NCI-H2171 (cell line): ENCODE measurements at places on chromosomes 5 and 9.

DNA sequence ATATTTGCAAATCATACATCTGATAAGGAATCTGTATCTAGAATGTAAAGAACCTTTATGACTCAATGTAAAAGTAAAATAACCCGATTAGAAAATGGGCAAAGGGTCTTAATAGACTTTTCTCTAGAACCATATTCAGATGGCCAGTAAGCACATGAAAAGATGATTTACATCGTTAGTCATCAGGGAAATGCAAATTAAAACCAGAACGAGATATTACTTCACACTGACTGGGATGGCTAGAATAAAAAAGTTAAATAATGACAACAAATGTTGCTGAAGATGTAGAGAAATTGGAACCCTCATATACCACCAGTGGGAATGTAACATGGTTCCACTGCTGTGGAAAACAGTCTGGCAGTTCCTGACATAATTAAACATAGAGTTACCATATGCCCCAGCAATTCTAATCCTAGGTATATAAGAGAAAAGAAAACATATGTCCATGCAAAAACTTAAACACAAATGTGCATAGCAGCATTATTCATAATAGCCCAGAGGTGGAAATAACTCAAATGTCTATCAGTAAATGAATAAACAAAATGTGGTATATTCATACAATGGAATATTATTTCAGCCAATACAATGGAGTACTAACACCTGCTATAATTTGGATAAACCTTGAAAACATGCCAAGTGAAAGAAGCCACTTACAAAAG lies 100.4 kb upstream of the MAMDC2 start:
- DNase-seq, result no peak

GRCh38 chr5:144405991-144406390 lies 235.3 kb downstream of the KCTD16 start:
- DNase-seq, result no peak

GRCh38 chr5:131378721-131379541 lies 115.1 kb downstream of the CDC42SE2 start:
- DNase-seq, result no peak

- no peak for DNase-seq
Measured at GRCh38 chr5:33494466-33494865, 53.7 kb downstream of the TARS1 start.

GRCh38 chr5:132363431-132364112 lies 5.9 kb upstream of the SLC22A5 start:
- no peak for DNase-seq

- DNase-seq, result no peak
Measured at GRCh38 chr9:127424676-127424999, 456 bp downstream of the ZNF79 start.

DNA sequence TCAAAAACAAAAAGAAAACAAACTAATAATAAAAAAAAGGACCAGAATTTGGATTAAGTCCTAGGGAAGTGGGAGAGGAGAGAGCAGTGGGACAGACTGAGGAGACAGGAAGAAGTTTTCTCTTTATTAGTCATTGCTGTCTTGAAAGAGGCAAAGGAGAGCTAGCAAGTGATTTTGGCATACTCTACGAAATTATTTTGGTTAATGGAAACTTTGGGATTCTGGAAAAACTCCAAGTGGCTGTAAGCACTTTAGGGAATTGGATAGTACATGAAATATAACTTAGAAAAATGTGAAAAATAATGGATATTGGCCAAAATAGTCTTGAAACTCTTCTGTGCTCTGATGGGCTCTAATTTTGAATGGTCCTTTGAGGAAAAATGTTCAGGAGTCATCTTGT lies 1641.8 kb upstream of the WWC1 start:
- DNase-seq, result no peak

DNA sequence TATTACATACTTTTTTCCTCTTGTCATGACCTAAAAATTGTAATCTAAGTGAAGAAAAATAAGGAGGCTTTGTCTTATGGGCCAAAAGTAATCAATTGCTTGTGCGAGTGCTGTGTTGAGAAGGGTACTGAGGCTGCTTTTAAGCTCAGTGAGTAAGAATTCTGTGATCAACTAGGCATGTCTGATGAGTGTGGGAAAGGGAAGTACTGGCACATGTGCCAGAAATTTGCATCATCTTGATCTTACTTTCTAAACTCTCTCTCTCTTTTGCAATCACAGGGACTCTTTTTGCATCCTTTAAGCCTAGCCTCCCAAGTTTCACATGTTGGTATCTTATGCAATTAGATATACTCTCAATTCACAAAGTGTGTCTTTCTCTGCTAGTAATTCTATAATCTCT lies 329.9 kb downstream of the KIF4B start:
- no peak for DNase-seq

DNA sequence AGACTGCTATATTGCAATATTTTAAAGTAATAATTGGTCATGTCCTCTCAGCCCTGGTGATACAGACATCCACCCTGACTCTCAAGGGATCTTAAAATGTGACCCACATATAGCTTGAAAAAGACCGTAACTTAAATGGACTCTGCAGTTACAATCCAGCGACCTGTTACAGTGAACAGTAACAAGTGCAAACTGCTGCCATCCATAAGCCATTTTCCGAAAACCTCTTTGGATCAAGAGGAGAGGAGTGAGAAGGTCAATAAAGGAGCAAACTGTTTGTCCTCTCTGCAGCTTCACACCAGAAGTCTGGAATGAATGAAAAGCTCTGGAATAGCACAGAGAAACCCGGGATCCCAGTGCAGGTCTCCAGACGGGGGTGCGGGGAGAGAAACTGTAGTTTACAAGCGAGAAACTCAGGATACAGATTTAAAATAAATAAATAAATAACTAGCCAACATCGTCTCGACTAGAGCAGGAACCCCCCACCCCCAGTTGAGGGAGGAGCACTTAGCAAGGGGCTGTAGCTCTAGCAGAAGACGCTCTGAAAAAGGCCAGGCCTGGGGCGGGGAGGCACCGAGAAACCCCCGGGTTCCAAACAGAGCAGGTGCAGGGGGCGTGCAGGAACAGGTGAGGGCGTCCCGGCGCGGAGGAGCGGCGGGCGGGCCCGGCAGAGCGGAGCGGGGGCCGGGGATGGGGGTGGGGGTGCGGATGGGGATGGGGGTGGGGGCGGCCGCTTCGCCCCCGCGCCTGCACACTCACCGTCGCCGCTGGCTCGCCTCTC lies 572 bp downstream of the ZDHHC21 start:
- peak; percentile 6 for DNase-seq

DNA sequence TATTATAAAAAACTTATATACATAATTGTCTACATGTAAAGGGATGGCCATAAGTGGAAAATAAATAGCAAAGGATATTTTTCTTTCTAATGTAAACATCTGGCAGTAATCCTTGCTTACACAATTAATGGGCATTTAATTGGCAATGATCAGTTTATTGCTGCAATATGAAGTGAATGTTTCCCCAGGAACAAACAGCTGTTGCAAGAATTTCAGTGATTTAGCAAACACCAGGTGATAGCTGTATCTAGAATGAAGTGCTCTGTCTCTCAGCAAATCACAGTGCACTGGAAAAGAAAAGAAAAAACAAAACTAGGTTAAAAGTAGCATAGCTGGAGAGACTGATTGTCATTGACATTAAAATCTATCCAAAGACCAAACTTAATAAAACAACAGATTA lies 594.5 kb upstream of the ARRDC3 start:
- no peak for DNase-seq

DNA sequence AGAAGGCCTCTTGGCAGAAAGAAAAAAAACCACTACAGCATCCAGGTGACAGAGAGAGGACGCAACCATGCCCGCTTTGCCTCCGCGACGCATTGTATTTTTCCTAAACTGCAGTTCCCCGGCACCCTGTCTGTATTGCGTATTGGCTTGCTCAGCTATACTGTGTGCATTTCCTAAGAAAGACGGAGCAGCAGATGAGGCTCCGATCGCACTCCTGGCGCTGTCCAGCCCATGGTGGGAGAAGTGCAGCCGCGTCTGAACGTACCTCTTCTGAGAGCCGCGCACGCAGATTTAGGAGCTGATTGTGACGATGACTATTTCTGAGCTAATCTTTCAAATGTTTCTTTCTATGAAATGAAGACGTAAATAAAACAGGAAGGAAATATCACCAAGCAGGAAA lies 366.5 kb downstream of the IRX1 start:
- no peak for DNase-seq

GRCh38 chr5:150497274-150497988 lies 10.5 kb upstream of the NDST1 start:
- peak; percentile 32 for DNase-seq

DNA sequence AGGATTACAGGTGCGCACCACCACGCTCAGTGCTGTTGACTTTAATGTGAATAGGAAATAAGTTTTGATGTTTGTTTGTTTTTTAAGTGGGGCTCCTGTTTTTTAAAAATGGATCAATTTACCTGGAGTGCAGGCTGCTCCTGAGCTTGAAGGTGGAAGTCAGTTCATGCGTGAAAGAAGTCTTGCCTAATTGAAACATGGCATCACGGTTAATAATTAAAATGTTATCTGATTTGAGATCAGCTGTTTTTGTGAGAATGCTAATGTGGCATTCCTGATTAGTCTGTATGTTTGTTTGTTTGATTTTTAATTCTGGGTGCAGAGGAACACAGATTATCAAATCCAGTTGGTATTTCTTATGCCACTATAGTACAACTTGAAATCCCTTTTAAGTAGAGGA lies 6.5 kb downstream of the SFXN1 start:
- DNase-seq, result no peak

- DNase-seq, result no peak
Measured at GRCh38 chr5:171642894-171643293, 142.7 kb upstream of the SMIM23 start.

GRCh38 chr5:135835766-135836165 lies 1.3 kb downstream of the SLC25A48 start:
- no peak for DNase-seq

GRCh38 chr9:26551451-26551850 lies 341.2 kb downstream of the CAAP1 start:
- DNase-seq, result no peak

DNA sequence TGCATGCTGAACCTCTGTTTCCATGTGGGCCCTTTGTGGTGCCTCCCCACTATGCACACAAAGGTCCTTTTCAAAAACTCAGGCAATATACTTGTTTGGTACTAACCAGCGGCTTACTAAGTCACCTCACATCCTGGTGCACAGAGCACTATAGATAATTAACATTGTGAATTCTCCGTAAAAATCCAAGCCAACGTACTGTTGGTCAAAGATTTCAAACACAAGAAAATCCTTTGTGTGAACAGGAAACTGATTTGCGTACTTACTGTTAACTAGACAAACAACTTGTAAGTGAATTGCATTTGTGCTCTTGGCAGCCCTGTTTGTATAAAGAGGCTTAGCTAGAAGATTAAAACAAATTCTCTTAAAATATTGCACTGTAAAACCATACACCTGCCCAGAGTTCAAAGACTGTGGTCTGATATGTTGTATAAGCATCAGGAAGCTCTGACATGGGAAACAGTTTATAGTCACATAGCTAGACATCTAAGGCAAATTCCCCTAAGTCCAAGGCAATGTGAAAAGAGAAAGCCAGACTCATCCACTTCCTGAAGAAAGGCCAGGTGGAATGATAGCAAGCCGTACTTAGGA lies 125.0 kb upstream of the SLC12A2 start:
- no peak for DNase-seq

DNA sequence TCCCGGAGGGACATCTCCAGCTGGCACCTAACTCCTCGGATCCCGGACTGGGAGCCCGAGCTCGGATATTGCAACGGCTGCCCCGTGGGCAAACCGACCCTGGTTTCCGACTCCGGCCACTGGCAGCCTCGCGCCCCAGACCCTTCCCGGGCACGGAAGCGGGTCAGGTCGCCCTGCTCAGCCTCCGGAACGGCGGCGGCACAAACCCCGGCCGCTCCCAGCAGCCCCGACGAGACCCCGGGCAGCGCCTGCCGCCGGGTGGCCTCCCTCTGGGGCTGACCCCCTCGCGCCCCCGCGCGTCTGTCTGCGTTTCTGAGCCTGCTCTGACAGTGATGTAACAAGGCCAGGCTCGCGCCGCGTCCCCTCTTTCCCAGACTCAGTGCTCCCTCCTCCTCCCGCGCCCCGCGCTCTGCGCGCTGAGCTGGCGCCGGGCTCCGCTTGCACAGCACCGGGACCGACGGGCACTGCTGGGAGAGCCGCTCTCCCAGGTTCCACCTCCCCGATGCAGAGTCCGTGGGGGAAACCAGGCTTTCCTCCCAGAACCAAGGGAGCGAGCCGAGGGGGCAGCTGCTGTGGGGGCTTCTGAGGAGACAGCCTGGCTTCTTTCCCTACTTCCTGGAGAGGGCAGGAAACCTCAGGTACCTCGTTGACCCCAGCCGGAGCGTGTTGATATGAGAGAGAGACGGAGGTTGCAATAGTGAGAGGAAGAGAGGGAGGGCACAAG lies at the start of gene TMEM215:
Gene TMEM215, plus strand, starts transcription at position 373 of the 724 bp plus-strand sequence. CDS start 644 bp downstream, outside the sequence.
- no peak for DNase-seq

- DNase-seq, result no peak
Measured at GRCh38 chr9:37801287-37801850, 772 bp downstream of the DCAF10 start.

DNA sequence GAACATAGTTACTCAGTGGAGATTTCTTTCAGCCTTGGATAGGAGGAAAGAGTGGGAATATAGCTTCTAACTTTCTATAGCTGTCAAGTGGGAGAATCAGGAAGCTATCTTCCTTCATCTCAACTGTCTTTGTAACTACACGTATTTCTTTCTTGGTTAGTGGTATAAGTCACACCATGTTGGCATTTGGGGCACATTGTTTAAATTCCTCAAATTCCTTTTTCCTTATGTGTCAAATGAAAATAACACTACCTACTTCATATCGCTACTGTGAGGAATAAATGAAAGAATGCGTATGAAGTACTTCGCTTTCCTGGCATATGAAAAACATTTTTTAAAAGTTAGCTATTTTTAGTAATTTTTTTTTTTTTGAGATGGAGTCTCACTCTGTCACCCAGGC lies 1082.5 kb upstream of the WWC1 start:
- no peak for DNase-seq

- no peak for DNase-seq
Measured at GRCh38 chr9:134679616-134680392, 38.2 kb downstream of the COL5A1 start.

GRCh38 chr5:7873216-7873615 lies 4.3 kb downstream of the MTRR start:
- no peak for DNase-seq

DNA sequence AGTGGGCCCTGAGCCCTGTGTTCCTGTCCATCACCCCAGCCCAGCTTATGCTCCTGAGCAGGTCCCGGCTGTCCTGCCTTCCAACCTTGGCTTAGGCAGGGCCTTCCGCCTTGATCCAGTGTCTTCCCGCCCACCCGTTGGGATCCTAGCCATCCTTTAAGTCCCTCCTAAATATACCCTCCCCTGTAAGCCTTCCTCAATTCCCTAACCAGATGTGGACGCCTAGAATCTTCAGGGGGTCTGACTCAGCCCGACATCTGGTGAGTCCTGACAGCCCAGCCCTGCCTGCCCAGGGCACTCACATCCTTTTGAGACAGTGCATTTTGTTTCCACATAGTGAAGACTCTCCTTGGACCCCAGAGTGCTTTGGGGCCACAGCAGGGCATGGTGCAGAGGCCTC lies 23.7 kb downstream of the SLC6A7 start:
- DNase-seq, result no peak
